ENCODE measurements at places on chromosomes 1 and 21.
A peak's percentile ranks its signal among the peaks of the same experiment; 100 is the strongest.

DNA sequence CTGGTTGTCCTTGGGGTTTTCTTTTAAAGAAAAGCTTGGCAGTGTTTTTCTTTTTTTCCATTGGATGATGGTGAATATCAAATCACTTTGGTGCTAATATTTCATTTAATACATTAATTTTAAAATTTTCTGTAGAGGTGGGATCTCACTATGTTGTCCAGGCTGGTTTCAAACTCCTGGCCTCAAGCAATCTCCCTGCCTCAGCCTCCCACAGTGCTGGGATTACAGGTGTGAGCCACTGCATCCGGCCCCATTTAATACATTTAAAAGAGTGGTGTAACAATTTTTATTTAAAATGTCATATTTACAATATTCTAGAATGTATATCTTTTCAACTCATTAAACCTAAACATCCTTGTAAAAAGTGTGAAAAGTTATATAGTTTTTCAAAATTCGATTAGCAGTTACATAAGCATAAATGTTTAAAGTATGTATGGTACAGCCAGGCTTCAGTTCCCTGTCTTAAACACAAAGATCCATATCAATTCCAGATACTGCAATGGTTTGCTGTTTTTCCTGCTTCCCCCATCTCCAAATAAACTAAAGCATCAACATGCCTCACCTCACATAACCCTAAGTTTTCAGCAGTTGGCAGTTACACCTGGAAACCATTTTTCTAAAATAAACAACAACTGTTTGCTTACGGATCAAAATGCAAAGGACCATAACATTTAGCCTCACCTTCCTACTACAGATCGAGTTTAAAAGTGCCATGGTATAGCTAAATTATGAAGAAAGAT, 8.9 kb upstream of the LGALS8 start:
- no peak for DNase-seq

DNA sequence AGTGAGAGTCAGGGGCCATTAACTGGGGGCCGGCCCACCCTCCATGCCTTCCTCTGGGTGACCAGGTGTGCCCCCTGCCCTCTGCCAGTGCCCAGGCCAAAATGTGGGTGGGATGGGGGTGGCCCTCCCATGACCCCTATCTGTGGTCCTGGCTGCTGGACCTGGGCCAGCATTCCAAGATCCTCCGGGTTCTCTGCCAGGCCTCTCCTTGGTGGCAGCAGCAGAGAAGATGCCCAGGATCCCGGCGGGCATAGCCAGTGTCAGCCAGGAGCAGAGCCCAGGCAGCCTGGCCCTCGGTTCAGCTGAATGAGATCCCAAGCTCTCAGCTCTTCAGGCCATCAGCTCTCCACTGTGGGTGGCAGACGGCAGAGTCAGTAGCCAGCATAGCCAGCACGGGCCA, 31.3 kb upstream of the ACTRT2 start:
- DNase-seq: no peak

- peak; percentile 10 for DNase-seq
Measured at GRCh38 chr1:9626201-9626608, 25.3 kb upstream of the PIK3CD start.

GRCh38 chr1:181083842-181084605, 4.5 kb upstream of the IER5 start:
- peak; percentile 58 for DNase-seq

Data from activated CD4-positive, alpha-beta T cell treated with anti-CD3 and anti-CD28 coated beads for 4 hours (primary cell).